ENCODE measurements at places on chromosomes 5 and 9.

DNA sequence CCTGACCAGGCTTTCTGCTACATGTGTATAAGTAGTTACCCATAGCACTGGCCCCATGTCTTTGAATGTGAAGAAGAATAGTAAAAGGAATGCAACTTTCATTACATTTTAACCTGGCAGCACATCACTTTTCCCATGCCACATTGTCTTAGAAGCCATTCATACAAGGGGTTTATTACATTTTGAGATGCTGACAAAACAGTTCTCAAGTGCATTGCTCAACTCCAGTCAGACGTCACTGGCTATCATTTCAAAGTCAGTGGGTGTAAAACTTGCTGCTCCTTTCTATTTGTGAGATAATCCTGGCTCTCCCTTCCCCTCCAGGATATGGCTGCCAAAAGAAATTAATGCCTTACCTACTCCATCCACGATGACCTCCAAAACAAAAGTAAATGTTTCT is 97.0 kb upstream of the VCAN start:
- no peak for DNase-seq

GRCh38 chr9:113770396-113770795 is 105.7 kb upstream of the ZNF618 start:
- no peak for DNase-seq

- DNase-seq, result no peak
Measured at GRCh38 chr5:105817914-105818313, 1852.8 kb downstream of the EFNA5 start.

- no peak for DNase-seq
Measured at GRCh38 chr9:35476596-35476995, 13.3 kb upstream of the RUSC2 start.

DNA sequence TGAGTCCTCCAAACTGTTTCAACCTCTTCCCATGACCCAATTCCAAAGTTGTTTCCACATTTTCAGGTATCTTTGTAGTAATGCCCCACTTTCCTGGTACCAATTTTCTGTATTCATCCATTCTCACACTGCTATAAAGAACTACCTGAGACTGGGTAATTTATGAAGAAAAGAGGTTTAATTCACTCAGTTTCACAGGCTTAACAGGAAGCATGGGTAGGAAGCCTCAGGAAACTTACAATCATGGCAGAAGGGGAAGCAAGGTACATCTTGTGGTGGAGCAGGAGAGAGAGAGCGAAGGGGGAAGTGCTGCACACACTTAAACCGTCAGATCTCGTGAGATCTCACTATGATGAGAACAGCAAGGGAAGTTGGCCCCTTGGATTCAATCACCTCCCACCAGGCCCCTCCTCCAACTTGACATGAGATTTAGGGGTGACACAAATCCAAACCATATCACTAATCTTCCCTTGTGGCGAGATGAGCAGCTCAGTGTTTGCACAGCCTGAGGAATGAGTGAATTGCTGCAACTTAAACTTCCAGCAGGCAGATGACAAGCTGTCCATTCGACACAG is 42.9 kb downstream of the TRIP13 start:
- DNase-seq, result no peak

DNA sequence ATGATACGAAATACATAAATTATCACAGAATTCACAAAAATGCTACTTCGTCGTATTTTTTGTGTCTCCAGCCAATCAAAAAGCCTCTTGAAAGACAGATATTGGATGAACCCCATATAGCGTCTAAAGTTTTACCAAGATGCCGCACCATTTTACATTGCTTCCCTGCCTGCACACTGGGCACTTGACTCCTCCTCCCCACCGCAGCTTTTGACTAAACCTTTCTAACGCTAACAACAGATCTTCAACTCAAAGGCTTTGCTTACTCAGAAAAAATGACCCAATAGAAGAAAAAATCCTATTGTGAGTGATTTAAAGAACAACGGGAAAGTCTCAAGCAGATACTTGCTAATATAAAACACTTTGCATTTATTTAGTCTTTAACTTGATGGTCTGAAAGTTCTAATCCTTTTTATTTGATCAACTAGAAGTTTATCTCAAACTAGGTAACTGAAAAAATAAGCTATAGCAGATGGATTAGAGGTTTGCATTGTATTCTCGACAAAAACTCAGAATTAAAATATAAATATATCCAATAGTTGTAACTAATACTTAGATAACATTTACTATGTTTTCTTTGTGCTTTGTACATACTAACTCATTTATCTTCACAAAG is 609.1 kb upstream of the DMAC1 start:
- no peak for DNase-seq

DNA sequence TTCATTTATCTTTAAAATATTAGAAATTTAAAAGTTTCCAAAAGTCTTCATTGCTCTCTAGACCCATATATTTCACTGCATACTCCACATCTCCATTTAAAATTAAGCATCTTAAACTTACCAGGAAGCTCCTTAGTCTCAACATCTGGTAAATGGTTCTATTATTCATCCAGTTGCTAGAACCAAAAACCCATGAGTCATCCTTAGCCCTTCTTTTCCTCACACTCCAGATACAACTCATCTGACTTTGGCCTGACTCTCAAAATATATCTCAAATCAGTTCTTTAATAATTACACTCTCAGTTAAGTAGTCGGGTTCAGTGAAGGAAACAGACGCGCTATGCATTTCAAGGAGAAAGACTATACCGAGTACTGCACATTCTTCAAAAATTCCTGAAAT is 110.2 kb upstream of the COX7C start:
- DNase-seq, result no peak

DNA sequence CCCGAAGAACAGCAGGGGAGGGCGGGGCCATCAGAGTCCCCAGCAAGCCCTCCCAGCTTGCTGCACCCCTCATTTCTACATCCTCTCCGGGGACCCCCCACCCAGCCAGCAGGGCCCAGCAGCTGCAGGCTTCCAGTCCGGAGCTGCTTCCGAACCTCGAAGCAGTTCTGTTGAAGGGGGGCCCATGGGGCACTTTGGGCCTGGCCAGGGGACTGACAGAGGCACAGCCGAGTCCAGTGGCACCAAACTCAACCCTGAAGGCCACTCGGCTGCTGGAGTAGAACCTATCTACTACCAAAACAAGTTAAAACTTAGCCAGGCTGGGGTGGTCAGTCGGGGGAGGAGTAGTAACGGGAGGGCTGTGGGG is 8.1 kb upstream of the CCDC187 start:
- no peak for DNase-seq

DNA sequence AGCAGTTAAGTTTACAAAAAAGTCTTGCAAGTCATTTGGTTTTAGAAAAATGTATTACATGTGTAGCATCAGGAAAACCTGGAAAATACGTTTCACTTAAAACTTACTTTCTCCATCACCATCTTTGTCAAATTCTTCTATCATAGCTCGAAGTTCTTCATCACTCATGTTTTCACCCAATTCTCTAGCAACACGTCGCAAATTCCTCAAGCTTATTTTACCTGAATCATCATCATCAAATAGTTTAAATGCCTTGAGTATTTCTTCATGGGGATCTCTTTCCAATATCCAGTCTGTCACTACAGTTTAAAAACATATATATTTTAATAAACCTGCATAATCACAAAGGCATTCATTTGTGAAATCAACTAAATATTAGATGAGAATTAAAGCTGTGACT is 10.3 kb downstream of the CETN3 start:
- DNase-seq, result no peak

DNA sequence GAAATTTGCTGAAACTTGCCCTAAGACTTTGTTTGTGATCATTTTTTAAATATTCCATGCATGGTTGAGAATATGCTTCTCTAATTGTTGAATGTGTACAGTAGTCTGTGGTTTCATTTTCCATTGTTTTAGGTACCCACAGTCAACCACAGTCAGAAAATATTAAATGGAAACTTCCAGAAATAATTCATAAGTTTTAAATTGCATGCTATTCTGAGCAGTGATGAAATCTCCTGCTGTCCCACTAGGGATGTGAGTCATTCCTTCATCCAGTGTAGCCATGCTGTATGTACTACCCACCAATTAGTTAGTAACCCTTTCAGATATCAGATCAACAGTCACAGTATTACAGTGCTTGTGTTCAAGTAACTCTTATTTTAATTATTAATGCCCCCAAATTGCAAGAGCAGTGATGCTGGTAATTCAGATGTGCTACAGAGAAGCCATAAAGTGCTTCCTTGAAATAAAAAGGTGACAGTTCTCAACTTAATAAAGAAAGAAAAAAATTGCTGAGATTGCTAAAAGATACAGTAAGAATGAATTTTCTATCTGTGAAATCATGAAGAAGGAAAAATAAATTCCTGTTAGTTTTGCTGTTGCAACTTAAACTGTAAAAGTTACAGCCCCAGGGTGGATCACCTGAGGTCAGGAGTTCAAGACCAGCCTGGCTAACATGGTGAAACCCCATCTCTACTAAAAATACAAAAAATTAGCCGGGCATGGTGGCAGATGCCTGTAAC is 79.9 kb upstream of the FBXL17 start:
- DNase-seq, result no peak

DNA sequence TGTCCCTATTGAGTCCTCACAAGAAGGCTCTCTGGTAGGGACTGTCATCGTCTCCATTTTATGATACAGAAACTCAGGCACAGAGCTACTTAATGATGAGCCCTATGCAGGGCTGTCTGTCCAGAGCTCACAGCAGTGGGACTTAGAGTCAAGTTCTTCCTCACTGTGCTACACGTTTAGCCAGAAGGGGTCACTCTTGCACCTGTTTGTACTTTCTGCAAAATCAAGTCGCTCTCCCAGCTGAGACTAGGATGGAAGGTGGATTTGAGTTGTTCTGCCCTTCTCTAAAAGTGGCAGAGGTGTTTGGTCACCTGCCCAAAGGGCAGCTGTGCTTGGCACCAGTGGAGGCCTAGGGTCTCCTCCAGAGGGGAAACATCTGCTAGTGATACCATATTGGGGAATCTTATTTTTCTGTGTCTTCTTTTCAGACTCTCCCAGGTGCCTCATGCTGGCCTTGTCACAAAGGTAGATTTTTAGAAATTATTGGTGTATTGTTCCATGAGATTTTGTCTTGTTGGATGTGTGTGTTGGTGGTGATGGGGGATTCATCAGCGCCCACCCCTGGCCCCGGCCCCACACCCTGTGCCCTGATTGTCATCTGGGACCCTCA is 104.2 kb downstream of the PPARGC1B start:
- peak; percentile 20 for DNase-seq

DNA sequence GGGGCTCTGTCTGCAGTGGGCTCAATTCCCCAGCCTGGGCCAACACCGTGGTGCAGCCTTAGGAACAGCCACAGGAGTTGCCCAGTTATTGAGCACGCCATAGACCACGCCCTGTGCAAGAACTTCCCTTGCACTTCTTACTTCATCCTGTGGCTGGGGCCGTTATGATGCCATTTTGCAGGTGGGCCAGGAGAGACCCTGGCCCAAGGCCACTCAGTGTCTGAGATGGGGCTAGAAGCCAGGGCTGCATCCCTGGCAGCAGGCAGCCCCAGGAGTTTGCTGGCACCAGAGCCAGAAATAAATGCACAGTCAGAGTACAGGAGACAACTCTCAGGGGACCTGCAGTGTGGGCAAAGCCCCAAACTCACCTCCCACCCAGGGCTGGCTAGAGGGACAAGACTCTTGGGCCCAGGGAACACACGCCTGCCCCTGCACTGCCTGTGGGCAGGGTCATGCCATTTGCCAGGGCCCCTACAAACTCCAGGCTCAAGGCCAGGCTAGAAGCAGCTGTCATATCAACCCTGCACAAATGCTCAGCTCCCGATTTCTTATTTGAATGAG is 6.7 kb downstream of the CORO2A start:
- DNase-seq, result no peak

GRCh38 chr9:128190516-128191405 is 611 bp downstream of the CIZ1 start:
- no peak for DNase-seq

GRCh38 chr9:136342181-136343120 is 15.1 kb downstream of the GPSM1 start:
- DNase-seq, result peak; percentile 37

DNA sequence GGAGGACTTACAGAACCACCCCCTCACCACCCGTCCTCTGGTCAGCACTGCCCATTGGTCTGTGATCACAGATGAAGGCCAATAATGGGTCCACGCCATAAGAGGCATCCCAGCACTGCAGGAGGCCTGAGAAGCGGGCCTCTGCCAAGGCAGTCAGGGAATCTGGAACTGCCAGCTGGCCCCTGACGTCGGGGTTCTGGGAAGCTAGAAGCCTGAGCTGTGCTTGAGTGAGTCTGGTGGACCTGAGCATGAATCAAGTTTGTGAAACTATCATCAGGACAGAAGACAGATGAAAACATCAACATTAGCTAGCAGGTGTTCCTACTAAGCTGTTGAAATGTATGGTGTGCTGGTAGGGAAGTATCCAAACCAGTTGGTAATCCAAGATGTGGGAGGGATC is 7.8 kb downstream of the ANGPTL2 start:
- no peak for DNase-seq

- no peak for DNase-seq
Measured at GRCh38 chr9:26457151-26457550, 435.5 kb downstream of the CAAP1 start.

GRCh38 chr5:89004379-89004778 is 121.4 kb upstream of the MEF2C start:
- no peak for DNase-seq

DNA sequence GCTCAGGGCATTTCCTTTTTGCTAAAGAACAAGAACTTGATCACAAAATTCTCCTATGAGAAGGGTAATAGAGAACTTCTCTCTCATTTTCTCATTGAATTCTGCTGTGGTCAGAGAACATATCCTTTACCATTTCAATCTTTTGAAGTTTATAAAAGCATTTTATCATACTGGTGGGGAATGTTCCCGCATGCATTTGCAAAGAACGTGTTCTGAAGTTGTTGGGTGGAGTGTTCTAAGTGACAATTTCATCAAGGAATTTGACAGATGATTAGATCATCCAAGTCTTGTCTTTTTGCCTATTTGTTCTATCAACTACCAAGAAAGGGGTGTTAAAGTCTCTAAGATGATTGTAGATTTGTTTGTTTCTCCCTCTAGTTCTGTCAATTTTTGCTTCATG is 163.4 kb upstream of the FREM1 start:
- no peak for DNase-seq

DNA sequence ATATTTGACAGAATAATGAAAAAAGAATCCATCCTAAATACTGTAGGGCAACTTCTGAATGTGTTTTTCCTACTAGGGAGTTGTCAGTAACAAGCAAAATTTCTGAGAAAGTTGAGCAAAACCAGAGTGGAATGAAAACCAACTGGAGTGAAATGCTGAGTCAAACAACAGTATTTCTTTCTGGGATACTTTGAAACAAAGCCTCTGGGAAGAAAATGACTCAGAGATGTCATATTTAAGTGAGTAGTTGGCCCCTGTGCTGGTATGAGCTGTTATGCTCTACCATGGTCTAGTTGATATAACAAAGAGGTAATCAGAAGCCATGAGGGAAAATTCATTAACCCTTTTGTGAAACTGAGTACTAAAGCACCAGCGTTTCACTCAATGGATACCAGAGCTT is 372.1 kb upstream of the C9orf72 start:
- DNase-seq, result no peak
